ENCODE measurements at places on chromosomes 5 and 9.

- DNase-seq = no peak
Observed at GRCh38 chr5:10046676-10047075, 203.0 kb downstream of the ATPSCKMT start.

GRCh38 chr5:81750308-81751008 lies 439 bp downstream of the SSBP2 start:
- no peak for DNase-seq

- DNase-seq = no peak
Observed at GRCh38 chr5:169343766-169344165, 42.8 kb upstream of the SLIT3 start.

- no peak for DNase-seq
Observed at GRCh38 chr9:98906273-98907040, 37.2 kb upstream of the COL15A1 start.

DNA sequence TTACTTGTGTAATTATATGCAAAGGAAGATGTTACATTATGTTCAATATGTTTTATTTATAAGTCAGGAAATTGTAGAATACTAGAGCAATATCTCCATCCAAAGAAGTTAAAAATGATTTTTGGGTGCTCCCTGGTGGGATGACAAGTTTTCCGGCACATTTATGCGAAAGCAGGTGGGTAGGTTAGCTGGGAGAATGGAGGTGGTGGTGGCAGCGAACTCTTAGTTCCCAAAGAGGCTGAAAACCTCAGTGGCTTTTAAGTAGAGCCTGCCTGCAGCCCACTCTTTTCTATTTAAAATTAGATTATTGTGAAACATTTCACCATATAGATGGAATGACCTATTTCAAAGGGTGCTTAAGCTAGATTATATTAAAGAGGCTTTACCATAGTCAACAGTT lies 51.8 kb downstream of the ANKRD33B start:
- DNase-seq = no peak

DNA sequence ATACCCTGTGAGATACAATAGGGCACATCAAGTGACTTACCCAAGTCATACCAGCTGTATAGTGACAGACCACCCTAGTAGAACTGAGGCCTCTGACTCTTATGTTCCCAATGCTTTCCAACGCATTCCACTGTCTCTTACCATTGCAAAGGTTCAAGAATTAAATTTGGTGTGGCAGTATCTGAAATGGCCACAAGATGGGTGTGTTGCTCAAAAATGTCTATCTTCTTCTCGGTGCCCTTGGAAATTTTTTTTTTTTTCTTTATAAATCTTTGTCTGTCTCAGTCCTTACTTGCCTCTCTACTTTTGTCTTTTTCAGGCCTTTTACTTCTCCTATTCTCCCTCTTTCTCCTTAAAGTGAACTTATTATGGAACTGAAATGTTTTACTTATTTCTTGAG lies 48.4 kb downstream of the GPR21 start:
- no peak for DNase-seq

DNA sequence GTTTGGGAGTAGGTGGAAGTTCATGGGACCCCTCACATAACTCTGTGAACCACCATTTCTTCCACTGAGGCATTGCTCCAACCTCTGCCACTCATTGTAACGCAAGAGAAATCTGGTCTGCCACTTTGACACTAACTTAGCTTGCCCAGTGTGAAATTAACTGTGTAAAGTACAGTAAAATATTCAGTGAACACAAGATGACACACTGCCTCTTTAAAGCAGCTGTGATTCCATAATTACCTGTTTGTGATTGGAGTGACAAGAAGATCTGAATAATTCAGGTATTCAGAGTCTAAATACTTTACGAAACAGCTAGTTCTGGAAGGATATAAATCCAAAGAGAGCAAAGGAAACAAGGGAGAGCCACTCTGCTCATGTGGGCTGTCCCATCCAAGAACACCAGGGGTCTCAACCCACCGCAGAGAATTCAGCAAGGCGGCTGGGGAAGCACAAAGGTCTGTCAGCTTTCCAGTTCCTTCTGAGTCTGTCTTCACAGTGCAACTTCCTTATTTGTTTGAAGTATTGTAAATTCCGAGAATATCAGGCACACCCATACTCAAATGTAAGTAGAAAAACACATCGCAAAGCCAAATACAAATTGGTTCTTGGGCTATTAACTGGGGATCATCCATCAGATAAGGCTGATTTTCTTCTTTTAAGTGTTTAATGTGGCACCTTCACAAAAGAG lies 86.9 kb downstream of the GNAQ start:
- no peak for DNase-seq

GRCh38 chr5:75047356-75047755 lies 5.0 kb downstream of the GCNT4 start:
- DNase-seq = no peak

GRCh38 chr5:135986401-135986800 lies 31.6 kb upstream of the LECT2 start:
- DNase-seq = no peak

GRCh38 chr5:96875791-96876291 lies 459 bp upstream of the ERAP2 start:
- DNase-seq = no peak

DNA sequence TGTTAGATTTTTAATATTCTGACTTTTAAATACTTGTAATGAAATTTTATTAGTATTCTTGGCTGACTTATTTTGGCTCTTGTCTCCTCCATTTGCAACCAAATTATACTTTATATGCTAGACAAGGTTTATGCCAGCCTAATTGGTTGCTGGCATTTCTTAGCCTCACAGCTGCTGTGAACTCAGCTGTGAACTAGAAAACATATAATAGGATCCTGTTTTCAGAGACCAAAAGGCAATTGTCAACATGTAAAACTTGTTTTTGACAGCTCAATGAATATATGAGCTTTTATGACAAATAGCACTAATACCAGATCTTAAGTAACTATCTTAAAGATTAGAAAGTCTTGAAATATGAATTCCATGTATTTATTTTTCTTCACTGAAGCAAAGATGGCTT lies 25.9 kb downstream of the KIF2A start:
- DNase-seq = no peak

DNA sequence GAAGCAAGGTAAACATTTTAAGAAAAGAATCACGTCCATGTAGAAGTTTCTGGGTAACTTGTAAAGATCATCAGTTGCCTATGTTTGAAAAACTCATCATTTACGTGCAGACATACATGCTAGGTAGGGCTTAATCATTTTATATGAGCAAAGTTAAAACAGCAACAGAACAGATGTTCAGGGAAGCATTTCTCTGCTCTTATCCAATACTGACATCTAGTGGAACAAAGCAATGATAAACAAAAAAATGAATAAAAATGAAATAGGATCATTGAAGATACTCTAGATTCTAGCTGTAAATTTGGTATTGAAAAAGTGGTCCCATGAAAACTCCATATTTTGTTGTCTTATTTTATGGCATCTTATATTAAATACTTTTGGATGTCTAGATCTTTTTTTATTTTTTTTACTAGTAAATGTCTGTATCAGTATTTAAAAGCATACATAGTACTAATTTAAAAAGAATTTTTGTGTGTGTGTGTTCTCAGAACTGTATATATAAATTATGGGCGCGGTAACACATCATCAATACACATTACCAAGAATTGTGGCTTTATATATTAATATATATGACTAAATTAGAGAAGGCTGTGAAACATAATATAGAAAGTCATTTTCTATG lies 1050.2 kb downstream of the CDH12 start:
- DNase-seq = no peak

GRCh38 chr9:35816708-35817107 lies 1.9 kb upstream of the HINT2 start:
- DNase-seq = no peak

GRCh38 chr9:129491487-129491855 lies 129.4 kb downstream of the C9orf50 start:
- DNase-seq = no peak

DNA sequence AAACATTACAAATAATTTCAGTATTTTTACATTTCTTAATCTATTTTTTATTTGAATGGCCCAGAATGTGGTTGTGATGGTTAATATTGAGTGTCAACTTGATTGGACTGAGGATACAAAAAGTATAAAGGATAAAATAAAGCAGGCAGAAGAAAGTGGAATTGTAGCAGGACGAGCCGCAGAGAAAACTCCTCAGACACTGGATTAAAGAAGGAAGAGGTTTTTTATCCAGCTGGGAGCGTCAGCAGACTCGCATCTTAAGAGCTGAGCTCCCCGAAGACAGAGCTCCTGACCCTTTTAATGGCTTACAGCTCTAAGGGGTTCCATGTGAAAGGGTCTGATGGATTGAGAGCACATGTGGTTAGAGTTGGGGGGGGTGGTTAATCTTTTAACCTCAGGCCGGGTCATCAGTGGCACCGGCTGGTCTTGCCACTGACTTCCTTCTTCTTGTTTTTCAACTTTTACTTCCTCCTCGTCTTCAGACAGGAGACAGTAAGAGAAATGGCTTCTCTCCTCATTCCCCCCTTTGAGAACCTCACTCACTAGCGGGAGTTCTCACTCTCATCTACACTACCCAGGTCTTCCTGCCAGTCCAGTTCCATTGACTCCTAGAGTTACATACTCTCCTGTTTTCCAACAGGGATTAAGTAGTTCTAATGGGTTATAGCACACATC lies 80.0 kb downstream of the TMEM161B start:
- no peak for DNase-seq

DNA sequence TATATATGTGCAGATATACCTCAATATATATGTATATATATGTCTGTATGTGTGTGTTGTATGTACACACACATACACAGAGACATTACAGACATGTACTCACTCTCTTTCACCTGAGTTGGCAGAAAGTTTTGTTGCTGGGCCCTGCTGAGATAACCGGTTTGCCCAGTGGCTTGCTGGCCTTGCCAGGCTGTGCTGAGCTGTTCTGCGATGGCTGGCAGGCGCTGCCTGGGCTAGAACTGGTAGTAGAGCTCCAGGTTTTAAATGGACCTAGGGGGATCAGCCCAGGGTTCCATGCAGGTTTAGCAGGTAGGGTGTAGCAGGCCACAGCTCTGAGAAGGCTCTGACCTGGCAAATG lies 394.3 kb downstream of the GADD45G start:
- no peak for DNase-seq

GRCh38 chr5:127834094-127834531 lies 130.9 kb downstream of the CCDC192 start:
- no peak for DNase-seq

GRCh38 chr5:129591508-129592160 lies 131.5 kb downstream of the ADAMTS19 start:
- no peak for DNase-seq

- no peak for DNase-seq
Observed at GRCh38 chr5:160978944-160979343, 126.9 kb upstream of the ATP10B start.

- DNase-seq = no peak
Observed at GRCh38 chr9:37925786-37926736, 22.1 kb upstream of the SLC25A51 start.

DNA sequence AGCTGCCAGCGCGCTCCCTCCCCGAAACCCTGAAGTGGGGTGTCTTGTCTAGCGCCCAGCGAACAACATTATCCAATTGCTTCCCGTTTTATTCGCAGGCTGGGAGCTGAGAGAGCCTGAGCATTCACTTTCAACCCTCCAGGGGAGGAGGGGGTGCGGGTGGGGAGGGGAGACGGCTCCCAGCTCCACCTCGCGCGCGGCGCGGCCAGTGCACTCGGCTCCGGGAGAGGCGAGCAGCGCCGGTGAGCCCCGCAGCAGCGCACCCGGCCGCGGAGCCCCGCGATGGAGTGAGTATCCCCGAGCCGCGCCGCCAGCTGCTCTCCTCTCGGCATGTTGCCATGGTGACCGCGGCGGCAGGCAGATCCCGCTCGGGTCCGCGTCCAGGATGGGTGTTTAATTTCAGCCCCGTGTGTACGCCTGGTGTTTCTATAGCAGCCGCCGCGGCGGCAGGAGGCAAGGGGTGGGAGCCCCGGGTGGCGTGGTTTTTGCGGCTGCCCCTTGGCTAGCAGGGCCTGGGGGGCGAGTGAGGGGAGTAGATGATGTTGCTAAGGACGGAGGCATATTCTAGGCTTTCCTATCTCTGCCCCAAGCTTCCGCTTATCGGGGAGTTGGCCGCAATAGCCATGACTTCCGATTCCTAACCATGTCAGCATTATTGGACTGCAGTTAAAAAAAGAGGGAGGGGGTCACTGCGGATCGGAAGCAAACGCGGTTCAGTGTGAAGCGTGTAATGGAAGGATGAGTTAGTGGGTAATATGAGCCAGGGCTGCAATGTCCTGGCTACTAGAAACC lies 139.2 kb upstream of the PALM2AKAP2 start:
- DNase-seq = no peak

- no peak for DNase-seq
Observed at GRCh38 chr9:76218117-76218885, 175.9 kb downstream of the RFK start.

DNA sequence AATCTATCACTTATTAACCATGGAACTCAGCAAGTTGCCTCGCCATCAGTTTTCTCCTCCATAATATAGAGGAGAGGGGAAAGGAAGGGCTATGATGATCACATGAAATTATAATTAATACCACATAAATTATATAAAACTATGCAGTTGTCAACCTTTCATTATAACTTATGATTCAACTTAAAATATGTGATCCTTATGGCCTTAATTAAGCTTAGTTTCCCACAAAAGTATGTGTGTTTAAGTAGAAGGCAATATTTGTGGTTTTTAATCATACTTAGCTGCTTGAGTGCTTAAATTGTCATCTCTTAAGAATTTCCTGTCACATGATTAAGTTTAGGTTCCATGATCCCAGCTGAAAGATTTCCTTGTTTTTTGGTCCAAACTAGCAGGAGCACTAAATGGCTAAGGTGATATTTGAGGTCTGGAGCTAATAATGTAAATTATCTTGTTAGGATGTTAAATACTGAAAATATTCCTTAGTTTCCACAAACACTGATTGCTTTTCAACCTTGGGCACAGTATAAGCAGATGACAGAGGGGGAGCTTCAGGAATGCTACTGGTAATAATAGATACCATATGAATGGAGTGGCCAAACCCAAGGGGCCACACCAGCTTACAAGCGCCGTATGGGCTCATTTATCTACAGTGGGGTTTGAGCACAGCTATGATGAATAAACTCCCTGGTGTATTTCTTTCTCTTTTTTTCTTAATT lies 26.4 kb upstream of the F2R start:
- DNase-seq = no peak

DNA sequence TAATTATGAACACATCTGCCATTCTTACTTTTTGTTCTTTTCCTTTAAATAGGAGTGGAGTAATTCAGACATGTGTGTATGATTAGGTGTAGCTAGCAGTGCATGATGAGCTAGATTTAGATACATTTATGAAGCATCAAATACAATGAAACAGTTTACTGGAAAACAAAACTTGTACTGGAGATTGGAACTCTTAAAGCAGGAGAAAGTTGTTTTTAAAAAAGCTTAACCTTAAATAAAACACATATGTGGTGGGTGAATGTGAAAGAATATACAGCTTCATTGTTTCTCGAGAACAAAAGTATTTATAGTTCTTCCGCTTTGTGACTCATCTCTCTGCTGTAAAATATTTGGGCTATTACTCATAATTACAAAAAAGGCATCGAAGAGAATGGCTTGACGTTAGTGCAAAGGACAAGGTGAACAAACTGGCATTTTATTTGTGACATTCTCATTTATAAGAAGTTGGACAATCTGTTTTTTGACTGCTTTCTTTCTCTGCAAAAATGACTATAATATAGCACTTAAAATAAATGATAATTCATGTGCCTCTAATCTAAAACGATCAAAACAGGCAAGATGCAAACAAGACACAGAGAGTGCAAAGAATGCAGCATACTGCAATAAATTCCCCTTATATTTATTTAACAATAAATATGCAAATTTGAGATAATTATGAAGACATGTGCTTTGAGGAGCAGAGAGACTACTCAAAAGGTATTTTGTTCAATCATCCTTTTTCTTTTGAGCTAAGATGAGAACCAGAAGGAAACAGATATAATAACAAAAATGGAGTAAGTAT lies 478.8 kb downstream of the CETN3 start:
- DNase-seq = no peak
